ENCODE measurements at places on chromosomes 2 and 18.

DNA sequence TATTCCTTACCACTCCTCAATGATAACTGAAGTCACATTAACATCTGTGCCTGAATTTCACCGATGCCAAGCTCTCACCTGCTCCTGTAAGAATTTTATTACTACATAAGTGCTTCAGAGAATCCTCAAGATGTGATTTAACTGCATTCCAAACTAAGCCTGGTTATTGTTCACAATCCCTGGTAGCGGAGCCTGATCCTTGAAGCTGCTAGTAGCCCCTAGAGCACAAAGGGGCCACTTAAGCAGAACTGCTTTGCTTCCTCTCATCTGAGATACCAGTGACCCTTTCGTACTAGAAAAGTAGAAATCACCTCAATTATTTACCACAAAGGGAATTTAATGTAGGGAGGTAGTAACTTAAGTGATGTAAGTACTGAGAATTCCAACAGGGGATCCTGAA lies 529.6 kb downstream of the CPS1 start:
- no peak for DNase-seq

- DNase-seq: no peak
These were observed 33.0 kb upstream of the KIDINS220 start for GRCh38 chr2:8870441-8870840.

- no peak for DNase-seq
These were observed 149.4 kb upstream of the PTPRM start for GRCh38 chr18:7417727-7418126.

GRCh38 chr2:235668782-235669181 lies 174.9 kb downstream of the AGAP1 start:
- no peak for DNase-seq

Data from activated CD8-positive, alpha-beta T cell treated with anti-CD3 and anti-CD28 coated beads for 36 hours (primary cell).